Epithelial cell of esophagus (primary cell): ENCODE measurements at places on chromosomes 1 and 21.

- no peak for DNase-seq
These were observed 3.4 kb downstream of the FOXO6 start for GRCh38 chr1:41364442-41365319.

- DNase-seq = no peak
These were observed 10.2 kb upstream of the ALDH4A1 start for GRCh38 chr1:18912550-18912949.

GRCh38 chr1:182955596-182956588, 2.9 kb upstream of the SHCBP1L start:
- no peak for DNase-seq

GRCh38 chr1:177020851-177021589, 143.5 kb downstream of the ASTN1 start:
- no peak for DNase-seq

- peak; percentile 95 for DNase-seq
These were observed 247.7 kb upstream of the PTBP2 start for GRCh38 chr1:96473791-96474434.

DNA sequence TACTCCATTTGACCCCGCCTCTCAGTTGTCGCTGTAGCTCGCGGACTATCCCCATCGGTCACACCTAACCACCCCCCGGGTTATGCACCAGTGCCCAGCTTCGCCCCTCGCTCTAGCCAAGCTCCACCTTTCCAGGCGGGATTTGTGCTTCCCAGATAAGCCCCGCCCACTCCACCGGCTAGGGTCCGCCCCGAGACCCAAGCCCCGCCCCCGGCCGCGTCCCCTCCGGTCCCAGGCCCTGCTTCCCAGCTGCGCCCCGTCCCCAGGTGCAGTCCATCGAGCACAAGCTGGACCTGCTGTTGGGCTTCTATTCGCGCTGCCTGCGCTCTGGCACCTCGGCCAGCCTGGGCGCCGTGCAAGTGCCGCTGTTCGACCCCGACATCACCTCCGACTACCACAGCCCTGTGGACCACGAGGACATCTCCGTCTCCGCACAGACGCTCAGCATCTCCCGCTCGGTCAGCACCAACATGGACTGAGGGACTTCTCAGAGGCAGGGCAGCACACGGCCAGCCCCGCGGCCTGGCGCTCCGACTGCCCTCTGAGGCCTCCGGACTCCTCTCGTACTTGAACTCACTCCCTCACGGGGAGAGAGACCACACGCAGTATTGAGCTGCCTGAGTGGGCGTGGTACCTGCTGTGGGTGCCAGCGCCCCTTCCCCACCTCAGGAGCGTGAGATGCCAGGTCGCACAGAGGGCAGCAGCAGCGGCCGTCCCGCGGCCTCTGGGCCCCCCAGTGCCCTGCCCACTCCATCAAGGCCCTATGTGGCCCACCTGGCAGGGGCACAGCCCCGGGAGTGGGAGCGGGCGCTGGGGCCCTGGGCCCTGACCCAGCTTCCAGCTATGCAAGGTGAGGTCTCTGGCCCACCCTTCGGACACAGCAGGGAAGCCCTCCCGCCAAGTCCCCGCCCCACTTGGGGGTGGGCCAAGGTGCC, 23.9 kb downstream of the CITED4 start:
- no peak for DNase-seq
